Activated T-helper 1 cell treated with Interleukin-2 at 50 U/mL for 16 hours (primary cell): ENCODE measurements at places on chromosomes 3 and 15.

DNA sequence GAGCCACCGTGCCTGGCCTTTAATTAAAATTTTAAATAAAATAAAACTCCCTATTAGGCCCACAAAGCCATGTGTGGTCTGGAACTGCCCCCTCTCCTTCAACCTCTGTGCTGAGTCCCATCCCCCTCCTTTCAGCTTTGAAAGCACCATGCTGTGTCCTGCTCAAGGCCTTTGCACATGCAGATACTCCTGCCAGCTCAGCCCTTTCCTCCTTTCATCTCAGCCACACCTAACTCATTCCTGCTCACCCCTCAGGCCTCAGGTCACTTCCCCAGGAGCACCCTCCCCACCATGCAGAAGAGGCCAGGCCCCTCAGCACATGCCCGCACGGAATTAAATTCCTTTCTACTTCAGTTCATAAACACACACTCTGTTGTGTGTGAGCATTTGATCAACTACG lies 28.1 kb downstream of the ATRIP start:
- DNase-seq, result no peak

DNA sequence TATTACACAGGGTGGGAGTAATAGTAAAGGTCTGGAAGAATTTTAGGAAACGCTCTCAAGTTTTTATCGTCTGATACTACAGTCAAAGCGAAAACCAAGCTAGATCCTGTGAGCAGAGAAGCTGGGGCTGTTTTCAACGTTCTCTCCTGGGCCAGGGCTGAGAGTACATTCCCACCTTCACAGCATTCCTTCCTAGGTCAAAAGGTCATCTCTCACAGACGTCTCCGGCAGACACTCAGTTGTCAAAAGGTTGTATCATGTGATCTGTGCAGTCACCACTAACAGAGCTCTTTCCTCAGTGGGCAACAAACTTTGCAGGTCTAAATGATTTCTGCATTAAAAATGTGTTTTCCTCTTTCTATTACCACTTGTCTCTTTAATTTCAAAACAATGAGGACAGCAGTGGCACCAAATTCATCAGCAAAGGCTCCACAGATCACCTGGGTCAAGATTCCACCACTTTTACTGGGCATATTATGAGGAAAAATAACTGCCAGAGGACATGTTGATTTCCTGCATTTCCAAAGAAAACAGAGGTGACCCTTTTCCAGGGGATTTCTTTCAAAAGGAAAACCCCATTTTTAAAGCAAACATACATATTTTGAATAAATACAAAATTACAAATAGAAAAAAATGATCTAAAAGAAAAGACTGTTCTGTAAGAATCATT lies 41.9 kb downstream of the MEIS2 start:
- no peak for DNase-seq

- DNase-seq, result no peak
Measured at GRCh38 chr3:141321109-141321497, 47.2 kb upstream of the ZBTB38 start.

GRCh38 chr3:39529577-39529976 lies 62.1 kb downstream of the MOBP start:
- DNase-seq, result no peak

GRCh38 chr3:64595253-64595694 lies 92.5 kb downstream of the ADAMTS9 start:
- no peak for DNase-seq

- DNase-seq, result no peak
Measured at GRCh38 chr15:73024168-73024567, 28.1 kb upstream of the NEO1 start.

GRCh38 chr15:96053031-96053780 lies 277.3 kb upstream of the NR2F2 start:
- DNase-seq, result no peak

- no peak for DNase-seq
Measured at GRCh38 chr3:197175503-197175902, 122.9 kb downstream of the DLG1 start.

GRCh38 chr3:159609625-159610024 lies 379.0 kb upstream of the IL12A start:
- DNase-seq, result no peak

GRCh38 chr3:172156586-172156955 lies 117.2 kb downstream of the FNDC3B start:
- DNase-seq, result no peak

DNA sequence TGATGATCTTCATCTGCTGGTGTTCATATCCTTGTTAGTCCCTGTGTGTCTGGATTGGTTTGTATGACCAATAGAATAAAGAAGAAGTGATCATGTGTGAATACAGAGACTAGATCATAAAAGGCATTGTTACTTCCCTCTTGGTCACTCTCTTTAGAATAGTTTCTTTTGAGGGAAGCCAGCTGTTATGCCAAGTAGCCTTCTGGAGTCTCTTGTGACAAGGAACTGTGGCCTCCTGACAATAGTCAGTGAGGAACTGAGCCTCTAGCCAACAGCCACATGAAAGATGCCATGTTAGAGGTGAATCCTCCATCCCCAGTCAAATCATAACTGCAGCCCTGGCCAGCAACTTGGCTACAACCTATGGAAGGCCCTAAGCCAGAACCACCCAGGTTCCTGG lies 63.0 kb upstream of the SMAD3 start:
- no peak for DNase-seq

DNA sequence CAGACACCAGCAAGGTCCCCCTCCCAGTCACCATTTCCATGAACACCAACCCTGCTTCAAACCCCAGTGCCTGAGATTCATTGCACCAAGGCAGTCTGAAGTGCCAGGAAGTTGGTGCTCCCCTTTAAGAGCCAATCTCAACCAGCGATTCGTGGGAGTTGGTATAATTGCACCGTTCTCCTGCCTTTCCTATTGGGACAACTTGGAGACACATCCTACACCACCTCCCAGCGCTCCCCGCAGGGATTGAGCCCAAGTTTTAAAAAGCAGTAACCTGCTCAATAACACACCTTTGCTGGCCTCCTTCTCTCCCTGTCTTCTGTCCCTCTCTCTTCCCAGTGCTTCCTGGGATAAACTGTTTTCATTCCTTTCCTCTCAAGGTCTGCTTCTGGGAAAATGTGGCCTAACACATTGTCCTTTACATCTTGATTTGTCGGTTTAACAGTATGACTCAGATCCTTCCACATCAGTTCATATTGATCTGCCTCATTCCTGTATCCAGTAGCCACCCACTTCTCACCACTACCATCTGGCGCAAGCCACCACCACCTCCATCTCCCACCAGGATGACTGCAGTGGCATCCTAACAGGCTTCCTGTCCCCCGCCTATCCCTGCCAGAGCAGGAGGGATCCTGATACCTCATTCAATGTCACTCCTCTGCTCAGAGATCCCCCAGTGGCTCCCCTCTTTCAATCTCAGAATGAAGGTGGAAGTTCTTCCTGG lies 37.8 kb upstream of the HRH1 start:
- no peak for DNase-seq

- DNase-seq, result no peak
Measured at GRCh38 chr15:67981848-67982247, 72.3 kb upstream of the PIAS1 start.

- DNase-seq, result no peak
Measured at GRCh38 chr3:115099986-115100571, 47.0 kb downstream of the ZBTB20 start.

- DNase-seq, result no peak
Measured at GRCh38 chr3:25033407-25034029, 394.5 kb upstream of the RARB start.

GRCh38 chr3:169529013-169529412 lies 134.5 kb downstream of the MECOM start:
- no peak for DNase-seq

DNA sequence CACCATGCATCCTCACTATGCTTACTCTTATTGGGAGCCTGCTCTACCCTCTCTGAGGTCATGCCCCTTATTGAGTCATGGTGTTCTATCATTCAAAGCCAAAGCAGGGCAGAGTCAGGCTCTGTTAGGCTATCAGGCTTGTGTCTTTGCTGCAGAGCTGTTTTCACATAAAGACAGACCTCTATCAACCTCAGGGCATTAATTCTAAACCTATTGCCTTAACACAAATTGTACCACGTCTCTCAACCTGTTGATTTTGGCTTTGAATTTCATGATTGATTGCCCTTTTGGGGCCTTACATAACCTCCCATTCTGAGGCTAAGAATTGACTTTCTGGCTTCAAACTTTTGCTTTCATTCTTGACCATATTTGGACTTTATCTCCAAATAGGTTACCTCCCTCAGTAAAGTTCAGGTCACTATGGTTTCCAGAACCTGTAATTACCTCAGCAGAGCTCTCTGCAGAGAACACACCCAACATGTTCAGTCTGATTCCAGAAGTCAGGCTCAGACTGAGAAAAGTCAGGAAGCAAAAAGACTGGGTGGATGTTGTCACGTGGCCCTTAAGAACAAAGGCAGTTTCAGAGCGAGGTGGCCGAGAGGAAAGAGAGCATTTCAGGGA lies 221.4 kb upstream of the NANOGP8 start:
- no peak for DNase-seq

- DNase-seq, result no peak
Measured at GRCh38 chr3:85584779-85585356, 626.1 kb downstream of the CADM2 start.

- DNase-seq, result no peak
Measured at GRCh38 chr3:71131375-71132314, 451.9 kb downstream of the FOXP1 start.

DNA sequence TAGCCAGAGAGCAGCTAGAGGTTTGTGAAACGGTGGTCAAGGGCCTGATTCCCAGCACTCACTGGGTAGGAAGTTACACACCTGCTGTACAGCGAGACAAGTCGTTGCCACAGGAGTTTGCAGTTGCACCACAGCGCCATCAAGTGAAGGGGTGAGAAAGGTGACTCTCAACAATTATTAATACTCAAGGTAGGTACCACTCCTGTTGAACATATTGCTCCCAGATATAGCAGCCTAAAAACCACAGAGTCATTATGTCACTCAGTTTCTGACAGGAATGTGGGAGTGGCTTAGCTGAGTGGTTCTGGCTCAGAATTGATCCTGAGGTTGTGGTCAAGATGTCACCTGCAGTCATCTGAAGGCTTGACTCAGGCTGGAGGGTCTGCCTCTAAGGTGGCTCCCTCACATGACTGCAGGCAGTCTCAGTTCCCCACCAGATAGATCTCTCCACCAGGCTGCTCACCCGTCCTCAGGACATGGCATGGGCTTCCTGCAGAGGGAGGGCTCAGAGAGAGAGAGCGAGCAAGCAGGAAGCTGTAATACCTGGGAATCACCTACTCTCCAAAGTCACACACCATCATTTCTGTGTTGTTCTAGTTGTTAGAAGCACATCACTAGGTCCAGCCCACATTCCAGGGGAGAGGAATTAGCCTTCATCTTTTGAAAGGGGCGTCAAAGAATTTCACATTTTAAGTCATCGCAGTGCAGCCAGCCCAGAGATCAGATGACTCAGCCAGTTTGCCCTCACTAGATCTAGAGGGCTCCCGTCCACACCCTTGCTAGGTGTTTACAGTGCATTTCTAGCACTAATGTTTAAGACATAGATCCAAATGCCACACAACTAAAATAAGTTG lies 17.0 kb upstream of the ANO10 start:
- no peak for DNase-seq

GRCh38 chr3:62632510-62633294 lies 242.5 kb downstream of the CADPS start:
- no peak for DNase-seq

- no peak for DNase-seq
Measured at GRCh38 chr3:160830796-160831195, 74.8 kb downstream of the PPM1L start.

DNA sequence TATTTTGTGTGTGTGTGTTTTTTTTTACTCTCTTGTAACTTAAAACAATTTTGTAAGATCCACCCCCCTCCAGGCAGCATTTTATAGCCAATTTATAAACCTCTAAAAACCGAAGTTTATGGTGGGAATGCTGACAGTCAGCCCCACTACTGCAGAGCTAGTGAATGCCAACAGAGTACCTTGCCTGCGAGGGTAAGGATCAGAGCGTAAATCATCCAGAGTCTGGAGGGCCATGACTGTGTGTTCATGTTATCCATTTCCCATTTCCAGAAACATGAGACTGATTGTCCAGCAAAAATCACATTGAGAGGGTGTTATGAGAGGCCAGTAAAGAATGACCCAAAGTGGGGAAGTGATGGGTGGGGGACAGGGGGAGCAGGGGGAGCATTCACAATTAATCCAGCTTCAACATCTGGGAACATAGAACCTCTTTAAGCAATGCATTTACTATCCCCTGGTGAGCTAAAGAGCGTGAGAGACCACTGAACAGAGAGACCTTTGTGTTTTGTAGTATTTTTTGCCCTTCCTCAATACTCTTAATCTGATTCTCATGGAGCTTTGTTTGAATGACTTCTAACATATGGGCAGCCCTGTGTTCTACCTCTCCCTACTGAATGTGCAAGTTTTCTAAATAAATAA lies 464.5 kb downstream of the RBMS3 start:
- no peak for DNase-seq

DNA sequence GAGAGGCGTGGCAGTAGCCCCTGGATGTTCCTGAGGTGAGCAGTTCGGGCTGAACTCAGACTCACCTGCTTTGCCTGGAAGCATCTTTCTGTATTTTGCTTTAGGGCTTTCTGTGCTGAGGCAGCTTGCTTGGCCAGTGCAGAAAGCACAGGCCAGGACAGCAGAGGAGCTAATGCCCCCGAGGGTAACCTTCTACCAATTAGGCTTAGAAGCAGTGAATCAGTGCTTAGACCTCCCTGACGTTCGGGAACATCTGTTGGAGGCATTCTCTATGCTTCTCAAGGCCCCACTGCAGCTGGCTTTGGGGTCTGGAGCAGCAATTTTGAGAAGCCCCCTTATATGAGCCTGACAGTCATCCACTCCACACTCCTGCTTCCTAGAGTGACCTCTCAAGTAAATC lies 350.7 kb upstream of the PROK2 start:
- no peak for DNase-seq

DNA sequence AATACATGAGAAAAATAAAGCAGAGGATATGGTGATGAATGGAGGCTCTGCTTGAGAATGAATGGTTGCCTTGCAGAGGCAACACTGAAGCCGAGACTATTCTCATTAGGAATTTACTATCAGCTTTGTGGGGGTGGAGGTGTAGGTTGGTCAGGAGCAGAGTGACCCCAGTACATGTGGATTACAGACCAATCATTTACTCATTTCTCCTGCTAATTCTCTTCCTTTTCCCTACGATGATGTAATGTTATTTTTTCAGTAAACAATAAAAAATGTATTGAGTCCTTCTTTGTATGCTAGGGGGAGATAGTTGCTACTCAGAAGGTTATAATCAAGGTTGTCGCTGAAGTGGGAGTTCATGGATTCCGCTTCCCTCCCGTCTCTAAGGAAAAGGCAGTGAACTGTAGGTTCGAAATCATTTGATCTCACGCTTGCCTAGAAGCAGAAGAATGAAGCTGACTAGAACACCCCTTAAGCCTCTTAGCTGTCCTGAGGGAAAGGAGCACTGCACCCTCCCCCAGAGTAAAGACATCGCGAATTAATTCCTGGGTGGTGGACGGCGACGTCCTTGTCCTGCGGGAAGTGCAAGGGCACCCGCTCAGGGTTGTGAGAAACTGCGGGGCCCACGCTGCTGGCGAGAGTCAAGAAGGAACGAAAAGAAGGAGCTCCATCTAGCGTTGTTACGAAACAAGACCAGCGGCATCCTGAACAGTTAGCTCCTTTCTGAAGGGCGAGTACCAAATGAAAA lies 213.2 kb upstream of the PFN2 start:
- DNase-seq, result peak; percentile 4

GRCh38 chr3:192892981-192893700 lies 24.5 kb downstream of the MB21D2 start:
- peak; percentile 30 for DNase-seq

GRCh38 chr3:45092132-45093031 lies 53.8 kb downstream of the CDCP1 start:
- no peak for DNase-seq
